H1 (cell line): ENCODE measurements at places on chromosomes 2 and 18.

- DNase-seq = no peak
These were observed 58.2 kb downstream of the KLF7 start for GRCh38 chr2:207107551-207107950.

DNA sequence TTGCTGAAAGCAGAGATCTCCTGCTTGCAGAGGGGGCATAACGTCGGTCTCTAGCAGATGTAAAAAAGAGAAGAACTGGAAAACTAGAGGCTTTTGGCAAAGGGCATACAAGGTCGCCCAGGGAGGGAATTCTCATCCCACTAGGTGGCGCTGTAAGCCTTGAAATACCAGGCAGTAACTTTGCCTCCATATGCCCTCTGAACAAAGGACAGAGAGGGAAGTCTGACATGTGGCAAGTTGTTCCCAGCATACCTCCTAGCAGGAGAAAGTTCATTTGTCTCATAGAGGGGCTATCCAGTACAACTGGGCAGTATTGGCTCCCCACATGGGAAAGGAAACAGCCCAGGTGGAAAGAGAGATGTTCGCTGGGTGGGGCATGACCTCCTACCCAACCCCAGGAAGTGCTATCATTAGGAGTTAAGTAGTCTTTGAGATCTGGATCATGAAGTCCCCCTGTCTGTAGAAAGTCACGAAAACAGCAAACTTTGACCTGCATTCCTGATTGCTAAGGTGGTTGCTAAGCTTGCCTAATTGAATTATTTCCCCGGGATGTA is 39.9 kb downstream of the STK17B start:
- peak; percentile 82 for DNase-seq

DNA sequence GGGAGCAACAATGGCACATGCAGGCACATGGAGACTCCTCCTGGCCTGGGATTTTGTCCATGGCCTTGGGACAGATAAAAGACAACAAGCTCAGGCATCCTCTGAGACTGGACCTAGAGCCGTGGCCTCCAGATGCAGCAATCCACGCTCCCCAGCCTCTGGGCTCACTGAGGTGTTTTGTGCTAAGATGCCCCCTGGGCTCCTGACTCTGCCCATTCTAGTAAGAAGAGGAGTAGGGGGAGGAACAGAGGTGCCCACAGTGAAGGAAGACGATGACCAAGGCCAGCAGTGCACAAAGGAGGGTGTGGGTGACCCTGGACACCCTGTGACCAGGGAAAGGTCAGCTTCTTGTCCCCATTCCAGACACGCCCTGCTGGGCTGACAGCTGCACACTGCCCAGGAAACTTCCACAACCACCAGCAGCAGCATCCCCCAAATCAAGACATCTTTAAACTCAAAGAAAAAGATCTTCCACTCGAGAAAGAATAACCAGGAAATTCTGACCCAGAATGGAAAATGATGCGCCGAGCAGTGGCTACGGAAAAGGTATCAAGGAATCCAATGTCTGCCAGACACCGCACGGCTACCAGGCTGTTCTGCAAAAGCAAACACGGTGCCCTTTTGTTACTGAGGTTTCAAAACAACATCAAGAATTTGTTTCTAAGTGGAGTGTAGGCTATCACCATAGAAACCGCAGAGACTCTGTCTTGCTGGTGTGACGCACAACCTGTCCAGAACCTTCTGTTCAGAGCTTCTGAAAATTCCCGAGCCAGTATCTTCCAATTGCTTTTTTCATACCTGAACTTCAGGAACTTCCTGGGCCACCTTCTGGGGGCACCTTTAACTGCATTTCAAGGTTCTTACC is 65.5 kb downstream of the ZNF516 start:
- DNase-seq = no peak

DNA sequence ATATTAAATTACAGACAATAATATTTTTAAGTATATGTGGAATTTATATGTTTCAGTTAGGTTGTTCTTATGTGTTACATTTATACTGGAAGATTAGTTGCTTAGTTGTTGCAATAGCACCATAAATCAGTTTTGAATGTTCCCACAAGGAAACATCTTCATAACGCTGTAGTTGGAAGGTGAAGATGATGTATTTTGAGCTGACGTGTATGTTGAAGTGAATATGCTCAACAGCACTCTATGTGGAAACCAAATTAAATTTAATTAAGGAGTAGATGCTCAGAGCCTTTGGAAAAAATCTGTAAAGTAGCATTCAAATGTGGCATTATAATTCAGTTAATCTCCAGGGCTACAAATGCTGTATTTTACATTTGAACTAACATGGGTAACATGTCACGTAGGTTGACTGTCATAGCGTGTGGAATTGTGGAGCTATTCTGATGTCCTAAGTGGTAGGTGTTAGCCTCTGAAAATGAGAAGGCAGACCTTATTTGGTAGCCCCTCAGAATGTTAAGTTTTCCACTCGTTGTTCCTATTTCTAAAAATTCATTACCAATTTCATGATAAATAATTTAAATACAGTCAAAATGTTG is 88.5 kb downstream of the MEIS1 start:
- no peak for DNase-seq

- no peak for DNase-seq
These were observed 96.6 kb upstream of the RND3 start for GRCh38 chr2:150584081-150584480.
